Hindlimb muscle (tissue), 1 donor: ENCODE measurements at places on chromosomes 4 and X. TPM values are rescaled to one million over a fixed set of nuclear protein-coding genes. Genes with fewer than 3 reads are reported as not detected.

The POU3F4 gene
- not detected for polyA plus RNA-seq

The ENAM gene
- 2.9 TPM for polyA plus RNA-seq

The SULT1B1 gene
- 0.46 TPM for polyA plus RNA-seq

The APOOL gene
- polyA plus RNA-seq = 13.6 TPM

The XG gene
- polyA plus RNA-seq = 0.65 TPM

GRCh38 chrX:123884809-123885408 lies 25.1 kb downstream of the XIAP start:
- DNase-seq = no peak

- no peak for DNase-seq
Observed at GRCh38 chr4:99390055-99390454, 37.5 kb upstream of the ADH1C start.

DNA sequence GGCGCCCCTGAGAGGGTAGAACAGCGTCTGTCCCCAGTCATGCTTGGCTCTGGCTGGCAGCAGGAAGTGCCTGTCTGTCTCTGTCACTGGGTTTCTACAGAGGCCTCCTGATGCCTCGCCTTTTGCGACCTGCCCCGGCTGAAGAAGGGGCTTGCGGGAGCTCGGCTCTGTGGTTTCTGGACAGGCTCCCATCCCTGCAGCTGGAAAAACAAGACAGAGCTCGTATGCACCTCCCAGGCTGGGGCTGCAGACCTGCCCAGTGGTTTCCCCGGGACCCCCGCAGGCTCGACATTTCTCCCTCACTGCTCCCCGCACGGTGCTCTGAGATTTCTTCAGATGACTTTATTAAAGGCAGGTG lies 57.0 kb upstream of the SORCS2 start:
- peak; percentile 73 for DNase-seq

- DNase-seq = no peak
Observed at GRCh38 chr4:141853091-141853764, 216.8 kb downstream of the IL15 start.

GRCh38 chr4:118973295-118973694 lies 84.6 kb downstream of the SYNPO2 start:
- no peak for DNase-seq

DNA sequence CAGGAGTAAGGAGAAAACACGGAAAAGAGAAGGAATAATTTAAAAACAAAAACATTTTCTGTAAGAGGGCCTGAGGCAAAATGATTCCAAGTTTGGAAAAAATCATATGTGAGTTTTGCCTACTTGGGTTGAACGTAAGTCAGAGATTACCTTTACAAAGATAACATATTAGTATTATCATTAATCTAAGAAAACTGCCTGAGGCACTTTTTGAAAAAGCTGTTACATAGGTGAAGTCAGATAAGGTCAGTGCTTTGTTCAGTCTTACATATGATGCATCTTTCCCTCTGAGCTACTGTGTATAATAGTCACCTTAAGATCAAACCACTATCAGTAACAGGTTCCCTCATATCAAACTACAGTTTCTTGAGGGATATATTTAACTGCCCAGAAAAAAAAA lies 287.2 kb downstream of the TMA16 start:
- no peak for DNase-seq

GRCh38 chr4:23036503-23036902 lies 343.8 kb downstream of the GBA3 start:
- DNase-seq = no peak

DNA sequence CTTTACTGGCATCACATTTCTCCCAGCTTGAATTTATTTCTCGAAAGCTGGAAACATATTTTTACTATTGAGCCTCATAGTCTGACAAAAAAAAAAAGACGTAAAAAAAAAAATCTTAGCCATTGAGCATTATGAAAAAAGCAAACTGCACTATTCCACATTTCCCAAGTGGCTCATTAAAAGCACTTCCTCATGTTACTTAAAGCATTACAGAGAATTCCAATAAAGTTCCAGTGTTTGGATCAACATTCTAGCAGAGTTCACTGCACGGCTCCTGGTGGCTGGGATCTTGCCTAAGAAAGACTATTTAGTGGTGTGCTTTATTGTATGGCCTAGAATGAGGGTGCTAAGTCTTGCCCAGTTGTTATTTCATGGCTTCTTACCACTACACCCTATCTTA lies 476.2 kb downstream of the PPARGC1A start:
- DNase-seq = peak; percentile 46

- DNase-seq = no peak
Observed at GRCh38 chr4:7885216-7886006, 54.2 kb downstream of the AFAP1 start.

DNA sequence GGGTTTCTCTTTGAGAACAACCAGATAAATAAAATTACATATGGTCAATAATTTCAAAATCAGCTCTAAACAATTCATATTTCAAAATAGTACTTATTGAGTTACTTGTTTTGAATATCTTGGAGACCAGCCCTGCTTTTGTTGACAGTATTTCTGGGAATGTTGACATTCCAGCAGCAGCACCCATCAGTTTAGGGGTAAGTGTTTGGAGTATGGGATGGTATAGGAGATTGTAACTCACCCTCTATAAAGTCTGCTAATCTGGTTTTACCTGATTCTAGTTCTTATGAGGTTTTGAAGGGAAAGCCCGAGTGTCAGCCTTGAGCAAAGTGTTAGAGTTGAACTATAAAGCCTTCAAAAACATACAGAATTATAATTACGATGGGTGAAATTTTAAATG lies 139.2 kb upstream of the ANKRD50 start:
- no peak for DNase-seq

DNA sequence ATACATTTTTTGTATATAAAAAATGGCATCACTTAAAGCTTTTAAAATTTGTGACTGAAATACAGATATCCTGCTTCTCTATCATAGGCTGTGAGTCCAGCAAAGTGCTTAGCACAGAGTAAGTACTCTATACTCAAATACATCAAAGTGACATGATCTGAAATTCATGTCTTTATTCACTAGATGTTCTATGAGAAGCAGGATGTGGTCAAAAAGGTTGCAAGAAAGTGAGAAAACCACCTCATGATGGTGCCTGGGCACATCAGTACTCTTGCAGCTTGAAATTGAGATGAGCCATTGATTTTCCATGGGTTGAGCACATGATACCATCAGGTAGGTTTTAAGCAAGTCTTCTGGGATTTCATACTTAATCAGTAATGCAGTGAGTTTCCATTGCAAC lies 20.4 kb upstream of the SFRP2 start:
- DNase-seq = no peak

DNA sequence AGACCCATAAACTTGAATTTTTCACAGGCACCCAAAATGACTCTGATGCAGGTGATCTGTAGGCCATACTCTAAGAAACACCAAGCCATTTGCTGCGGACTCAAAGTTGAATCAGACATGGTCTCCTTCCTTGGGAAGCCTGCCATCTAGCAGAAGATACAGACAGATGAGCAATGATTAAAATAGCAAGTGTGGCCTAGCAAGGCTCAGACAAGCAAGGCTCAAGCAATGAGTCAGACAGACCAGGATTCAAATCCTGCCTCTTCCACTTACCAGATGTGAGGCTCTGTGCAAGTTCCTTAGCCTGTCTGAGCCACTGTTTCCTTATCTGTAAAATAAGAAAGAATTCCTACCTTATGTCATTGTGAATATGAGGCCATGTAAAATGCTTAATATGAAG lies 2.3 kb downstream of the CCDC149 start:
- DNase-seq = no peak

GRCh38 chrX:41002026-41002425 lies 83.2 kb upstream of the USP9X start:
- DNase-seq = no peak

DNA sequence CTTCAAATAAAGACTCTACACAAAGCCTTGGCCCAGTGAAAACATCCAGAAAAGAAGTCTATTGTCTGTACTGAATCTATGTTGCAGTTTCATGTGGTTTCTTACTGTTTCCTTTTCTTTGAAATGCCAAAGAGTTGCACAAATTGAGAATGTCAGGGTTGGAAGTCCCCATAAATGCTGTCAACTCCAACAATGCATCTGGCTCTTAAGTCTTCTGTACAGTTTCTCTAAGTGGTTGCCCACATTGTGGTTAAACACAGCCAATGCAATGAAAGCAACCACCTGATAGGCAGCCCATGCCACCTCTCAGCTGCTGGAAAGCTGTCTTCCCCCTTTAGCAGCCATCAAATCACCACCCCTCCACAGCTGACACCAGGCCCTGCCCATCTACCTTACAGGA lies 67.2 kb upstream of the C1GALT1C1 start:
- no peak for DNase-seq

- DNase-seq = no peak
Observed at GRCh38 chr4:78781924-78782323, 5.8 kb downstream of the BMP2K start.

GRCh38 chr4:105246712-105247111 lies 100.0 kb downstream of the TET2 start:
- peak; percentile 7 for DNase-seq

- peak; percentile 56 for DNase-seq
Observed at GRCh38 chr4:76689145-76689817, 208.7 kb downstream of the SOWAHB start.

DNA sequence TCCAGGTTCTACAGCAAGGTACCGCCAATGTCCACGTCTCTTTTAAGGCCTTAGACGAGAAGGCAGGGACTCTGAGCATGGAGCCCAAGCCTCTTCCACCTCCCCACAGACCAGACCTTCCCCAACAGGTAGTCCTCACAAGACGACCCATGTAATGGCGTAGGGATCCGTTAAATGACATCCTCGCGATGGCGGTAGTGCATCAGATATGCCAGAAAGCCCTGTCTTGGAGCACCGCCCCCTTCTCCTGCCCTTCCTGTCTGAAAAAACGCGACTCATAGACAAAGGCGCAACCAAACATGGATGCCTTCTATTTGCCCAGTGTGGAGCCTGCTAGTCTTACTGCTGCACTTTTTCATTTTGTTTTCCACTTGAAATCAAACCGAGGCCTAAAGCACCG lies 185.4 kb downstream of the OR13H1 start:
- DNase-seq = no peak

DNA sequence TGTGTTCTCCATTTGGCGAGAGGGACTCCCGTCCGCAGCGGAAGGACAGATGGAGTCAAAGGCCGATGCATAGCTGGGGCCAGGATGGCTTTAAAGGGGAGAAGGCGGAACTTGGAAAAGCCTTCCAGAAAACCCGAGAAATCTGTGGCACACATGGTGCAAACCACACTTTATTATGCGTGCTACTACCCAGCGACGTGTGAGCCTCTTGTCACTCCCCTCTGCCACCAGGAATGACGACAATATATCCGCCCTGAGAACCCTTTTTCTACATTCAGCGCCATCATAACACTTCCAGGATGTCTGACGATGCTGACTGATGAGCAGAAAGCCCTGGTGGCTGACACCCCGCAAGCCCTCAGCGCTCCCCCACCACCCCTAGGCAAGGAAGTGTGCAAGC lies 689 bp upstream of the DCHS2 start:
- no peak for DNase-seq

- DNase-seq = no peak
Observed at GRCh38 chr4:81628489-81628888, 156.8 kb upstream of the RASGEF1B start.

DNA sequence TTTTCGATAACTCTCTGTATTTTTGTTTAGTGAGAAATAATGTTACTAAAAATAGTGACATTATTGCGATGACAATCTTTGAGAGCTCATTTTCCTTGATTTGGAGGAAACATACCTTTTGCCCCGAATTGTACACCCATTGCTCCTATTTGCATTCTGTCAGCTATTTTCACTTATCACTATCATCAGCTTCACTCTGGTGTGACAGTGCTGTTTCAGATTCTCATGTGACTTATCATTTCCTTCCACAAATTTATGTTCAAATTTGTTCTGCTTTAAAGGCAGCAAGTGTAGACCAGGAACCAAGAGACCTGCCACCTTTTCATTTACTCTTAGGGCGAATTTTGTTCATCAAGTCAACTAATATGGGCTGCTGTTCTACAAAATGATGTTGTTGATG lies 179.4 kb downstream of the RBM46 start:
- DNase-seq = no peak

- DNase-seq = peak; percentile 67
Observed at GRCh38 chrX:39519030-39519488, 578.7 kb downstream of the BCOR start.

DNA sequence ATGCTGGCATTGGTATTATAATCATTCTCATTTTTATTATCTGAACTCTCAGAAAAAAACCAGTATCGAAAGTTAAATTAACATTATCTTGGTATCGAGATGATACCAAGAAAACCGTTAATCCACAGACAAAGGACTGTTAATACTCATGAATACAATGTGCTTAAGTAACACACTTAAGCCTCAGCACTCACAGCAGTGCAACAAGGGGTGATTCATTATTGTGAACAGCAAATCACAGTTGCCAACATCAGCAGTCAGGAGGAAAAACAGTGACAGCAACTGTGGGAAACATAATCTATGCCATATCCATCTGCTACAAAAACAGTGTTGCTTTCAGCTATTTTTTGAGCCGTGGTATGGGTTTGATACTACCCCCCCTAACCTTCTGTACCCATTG lies 210.9 kb upstream of the ATOH1 start:
- DNase-seq = no peak

GRCh38 chr4:6162885-6163284 lies 37.5 kb downstream of the JAKMIP1 start:
- DNase-seq = no peak

DNA sequence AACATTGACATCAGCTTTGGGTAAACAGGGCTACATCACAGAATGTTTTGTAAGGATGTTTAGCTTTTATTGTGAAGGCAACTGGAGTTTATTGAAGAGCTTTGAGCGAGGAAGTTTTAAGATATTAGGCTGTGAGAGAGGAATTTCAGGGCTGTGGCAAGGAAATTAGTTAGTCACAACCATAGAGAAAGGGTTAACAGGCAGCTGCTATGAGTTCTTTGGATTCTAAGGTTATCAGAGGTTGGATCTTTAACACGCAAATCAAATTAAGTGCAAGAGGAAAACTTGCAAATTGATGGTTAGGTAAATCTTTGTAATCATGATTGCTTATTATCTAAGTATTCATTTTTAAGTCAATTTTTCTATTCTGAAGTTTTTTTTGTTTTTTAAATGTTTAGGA lies 156.0 kb downstream of the UGT8 start:
- no peak for DNase-seq

DNA sequence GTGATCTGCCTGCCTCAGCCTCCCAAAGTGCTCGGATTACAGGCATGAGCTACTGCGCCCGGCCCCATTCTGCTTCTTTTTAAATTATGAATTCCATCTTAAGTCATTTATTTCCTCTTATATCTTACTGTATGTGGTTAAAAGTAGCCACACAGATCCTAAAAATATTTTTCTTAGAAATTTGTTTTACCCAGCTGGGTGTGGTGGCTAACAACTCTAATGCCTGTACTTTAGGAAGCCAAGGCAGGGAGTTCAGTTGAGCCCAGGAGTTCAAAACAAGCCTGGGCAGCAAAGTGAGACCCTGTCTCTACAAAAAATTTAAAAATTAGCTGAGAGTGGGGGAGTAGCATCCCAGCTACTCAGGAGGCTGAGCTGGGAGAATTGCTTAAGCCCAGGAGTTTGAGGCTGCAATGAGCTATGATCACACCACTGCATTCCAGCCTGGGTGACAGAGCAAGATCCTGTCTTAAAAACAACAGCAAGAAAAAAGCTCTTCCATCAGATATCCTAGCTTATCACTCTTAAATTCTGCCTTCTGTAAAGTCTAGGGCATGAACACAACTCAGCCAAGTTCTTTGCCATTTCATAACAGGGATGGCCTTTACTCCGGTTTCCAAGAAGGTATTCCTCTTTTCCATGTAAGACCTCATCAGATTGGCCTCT lies 15.1 kb upstream of the AFF1 start:
- no peak for DNase-seq

- no peak for DNase-seq
Observed at GRCh38 chrX:9183481-9183880, 149.6 kb upstream of the FAM9B start.
